Stimulated activated effector memory CD8-positive, alpha-beta T cell treated with anti-CD3 and anti-CD28 coated beads, Interleukin-12 subunit alpha, Interleukin-12 subunit beta, amount 100 ng/mL, for 72 hours (primary cell): ENCODE measurements at places on chromosomes 3 and 15.

DNA sequence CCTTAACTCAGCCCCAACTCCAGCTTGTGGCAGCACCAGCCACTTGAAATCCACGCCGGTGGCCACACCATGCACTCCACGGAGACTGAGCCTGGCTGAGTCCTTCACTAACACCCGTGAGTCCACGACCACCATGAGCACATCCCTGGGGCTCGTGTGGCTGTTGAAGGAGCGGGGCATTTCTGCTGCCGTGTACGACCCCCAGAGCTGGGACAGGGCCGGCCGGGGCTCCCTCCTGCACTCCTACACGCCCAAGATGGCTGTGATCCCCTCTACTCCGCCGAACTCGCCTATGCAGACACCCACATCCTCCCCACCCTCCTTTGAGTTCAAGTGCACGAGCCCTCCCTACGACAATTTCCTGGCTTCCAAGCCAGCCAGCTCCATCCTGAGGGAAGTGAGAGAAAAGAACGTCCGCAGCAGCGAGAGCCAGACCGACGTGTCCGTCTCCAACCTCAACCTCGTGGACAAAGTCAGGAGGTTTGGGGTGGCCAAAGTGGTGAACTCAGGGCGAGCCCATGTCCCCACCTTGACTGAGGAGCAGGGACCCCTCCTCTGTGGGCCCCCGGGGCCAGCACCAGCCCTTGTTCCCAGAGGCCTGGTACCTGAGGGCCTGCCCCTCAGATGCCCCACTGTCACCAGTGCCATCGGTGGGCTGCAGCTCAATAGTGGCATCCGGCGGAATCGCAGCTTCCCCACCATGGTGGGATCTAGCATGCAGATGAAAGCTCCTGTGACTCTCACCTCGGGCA is 42.9 kb downstream of the CCK start:
- no peak for DNase-seq

GRCh38 chr3:183306798-183307671 is 54.0 kb downstream of the B3GNT5 start:
- peak; percentile 6 for DNase-seq

- no peak for DNase-seq
Observed at GRCh38 chr3:45412763-45413162, 24.4 kb downstream of the LARS2 start.

DNA sequence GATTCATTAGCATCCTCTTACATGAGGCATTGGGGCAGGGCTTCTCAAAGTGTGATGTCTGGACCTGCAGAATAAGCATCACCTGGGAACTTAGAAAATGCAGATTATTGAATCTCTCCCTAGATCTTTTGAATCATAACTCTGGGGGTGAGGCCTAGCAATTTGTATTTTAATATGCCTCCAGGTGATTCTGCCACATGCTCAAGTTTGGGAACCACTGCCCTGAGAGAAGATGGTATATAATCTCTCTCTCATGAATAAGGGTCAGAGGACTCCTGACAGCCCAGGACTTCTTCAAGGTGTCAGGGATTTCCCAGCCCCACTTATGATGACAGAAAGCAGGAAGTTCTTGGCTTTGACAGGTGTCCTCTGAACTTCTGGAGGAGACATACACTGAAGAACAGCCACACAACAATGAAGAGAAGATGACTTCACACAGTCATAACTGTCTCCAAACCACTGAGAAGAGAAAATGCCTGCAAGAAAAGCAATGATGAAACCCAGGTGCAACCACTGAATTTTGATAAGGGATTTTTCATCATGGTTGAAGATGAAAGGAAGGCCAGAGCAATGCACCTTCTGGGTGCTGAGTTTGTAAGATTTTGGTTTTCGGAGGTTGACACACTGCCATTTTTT is 211.9 kb upstream of the MRPL3 start:
- DNase-seq, result no peak

DNA sequence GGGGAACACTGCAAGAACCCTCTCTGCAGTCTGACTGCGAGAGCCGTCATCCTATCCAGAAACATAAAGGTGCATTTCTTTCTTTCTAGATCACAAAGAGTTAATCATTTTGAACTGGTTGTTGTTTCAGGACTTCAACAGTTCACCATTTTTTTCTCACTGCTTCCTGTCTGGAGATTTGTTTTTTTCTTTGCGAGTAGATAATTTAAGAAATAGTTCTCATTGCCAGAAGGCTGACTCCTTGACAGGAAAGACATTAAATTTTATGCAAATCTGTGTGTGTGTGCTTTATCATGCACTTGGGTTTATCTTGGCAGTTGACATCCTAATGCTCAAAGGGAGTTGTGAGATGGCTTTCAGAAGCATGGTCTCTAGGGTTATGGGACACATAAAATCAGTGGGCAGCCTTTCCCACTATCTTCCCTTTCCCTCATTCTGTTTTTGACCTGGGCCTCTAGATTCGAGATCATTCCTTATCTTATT is 123.5 kb upstream of the TBL1XR1 start:
- no peak for DNase-seq

DNA sequence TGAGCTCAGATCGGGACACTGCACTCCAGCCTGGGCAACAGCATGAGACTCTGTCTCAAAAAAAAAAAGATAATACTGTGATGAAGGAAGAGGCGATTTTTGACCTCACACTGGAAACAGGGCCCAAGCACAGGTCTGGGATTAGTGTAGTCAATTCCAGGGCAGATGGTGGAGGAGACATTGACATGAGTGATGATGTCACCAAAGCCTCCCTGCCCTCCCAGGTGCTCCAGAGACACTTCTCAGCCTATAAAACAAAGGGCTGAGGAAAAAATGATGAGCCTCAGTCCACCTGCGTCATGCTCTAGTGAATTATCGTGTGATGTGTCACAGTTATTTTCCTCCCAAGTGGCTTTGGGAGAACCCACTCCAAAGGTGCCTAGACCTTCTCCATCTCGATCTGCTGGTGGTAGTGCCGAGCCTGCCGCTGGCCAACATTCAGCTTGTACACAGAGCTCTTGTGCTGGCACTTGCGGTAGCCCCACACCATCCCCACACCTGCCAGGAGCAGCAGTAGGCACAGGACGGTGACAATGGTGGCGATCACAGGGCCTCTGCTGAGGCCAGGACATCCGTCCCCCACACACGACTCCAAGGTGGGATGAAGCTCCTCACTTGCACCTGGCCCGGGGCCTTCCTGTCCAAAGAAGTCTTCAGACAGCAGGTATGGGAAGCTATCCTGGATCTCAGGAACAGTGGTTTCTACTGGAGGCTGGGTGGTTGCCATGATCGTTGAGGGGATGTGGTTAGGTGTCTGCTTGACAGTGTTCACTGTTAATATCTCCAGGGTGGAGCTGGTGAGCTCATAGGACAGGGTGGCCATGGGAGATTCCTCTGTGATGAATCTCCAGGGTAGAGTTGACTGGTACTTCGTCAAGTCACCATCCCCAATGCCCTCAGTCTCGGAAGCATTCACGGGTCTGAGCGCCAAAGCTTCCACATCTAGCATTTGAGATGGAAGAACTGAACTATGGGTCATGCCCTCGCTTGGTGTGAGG is 38.8 kb downstream of the CRTAP start:
- DNase-seq, result no peak

DNA sequence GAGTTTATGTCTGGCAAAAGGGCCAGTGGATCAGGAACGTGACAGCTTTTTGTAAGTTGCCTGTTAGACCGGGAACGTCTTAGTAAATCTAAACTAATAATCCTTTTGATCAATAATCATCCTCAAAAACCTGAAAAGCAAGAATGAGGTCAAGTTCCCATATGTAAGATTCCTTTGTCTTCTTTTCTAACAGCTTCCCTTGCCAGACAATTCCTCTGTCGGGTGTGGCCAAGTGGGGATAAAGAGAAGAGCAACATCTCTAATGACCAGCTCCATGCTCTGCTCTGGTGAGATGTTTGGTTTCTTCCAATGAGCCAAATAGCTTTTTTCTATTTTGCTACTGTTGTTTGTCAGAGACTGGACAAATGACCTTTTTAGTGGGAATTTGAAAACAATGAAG is 19.8 kb downstream of the FANCD2OS start:
- DNase-seq, result no peak

DNA sequence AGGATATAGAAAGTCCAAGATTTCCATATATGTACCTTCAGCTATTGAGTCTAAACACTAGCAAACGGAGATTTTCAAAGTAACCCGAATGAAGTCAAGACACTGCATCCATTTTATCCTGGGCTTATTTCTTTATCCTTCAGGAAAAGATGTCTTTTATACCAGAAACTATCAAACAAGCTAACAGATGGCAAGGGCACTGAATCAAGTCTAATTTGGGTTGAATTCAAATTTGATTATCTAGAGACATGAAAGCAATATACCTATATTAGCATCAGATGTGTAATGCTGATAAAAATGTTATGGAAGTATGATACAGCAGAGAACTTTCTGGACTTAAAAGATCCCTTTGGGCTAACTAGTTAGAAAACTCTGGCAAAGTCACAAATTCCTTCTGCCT is 138.3 kb upstream of the TSPAN3 start:
- no peak for DNase-seq

DNA sequence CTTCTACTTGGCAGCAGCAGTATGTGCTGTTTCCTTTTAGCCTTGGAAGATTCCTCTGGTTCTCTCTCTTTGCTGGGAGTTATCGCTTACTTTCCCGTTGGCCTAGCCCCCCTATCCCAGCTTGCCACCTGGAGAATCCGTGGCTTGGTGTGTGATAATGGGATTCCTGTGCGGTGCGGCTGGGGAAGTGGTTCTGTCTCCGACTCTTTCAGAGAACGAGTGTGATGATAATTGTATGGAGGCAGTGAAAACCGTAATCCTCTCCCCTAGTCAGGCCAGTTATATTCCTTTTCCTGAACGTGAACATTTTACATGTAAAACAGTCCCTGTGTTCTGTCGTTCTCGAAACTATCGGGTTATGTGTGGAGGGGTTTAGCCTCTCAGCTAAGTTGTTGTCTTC is 300.1 kb upstream of the C2CD4B start:
- DNase-seq, result no peak

GRCh38 chr3:71099997-71100719 is 483.4 kb downstream of the FOXP1 start:
- no peak for DNase-seq

DNA sequence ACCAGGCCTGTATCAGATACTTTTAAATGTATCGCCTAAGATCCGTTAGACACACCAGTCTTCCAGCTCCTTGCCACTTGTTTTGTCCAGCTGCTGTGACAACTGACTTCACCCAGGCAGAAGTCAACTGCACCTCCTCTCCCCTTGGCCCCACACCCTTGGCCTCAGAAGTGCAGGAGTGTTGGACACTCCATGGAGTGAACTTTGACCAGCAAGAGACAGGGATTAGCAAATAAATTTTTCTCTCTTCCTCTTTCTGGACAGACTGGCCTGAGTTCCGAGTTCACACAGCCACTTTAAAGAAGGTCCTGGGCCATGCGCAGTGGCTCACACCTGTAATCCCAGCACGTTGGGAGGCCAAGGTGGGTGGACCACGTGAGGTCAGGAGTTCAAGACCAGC is 2.9 kb upstream of the CLN6 start:
- DNase-seq, result peak; percentile 43

- DNase-seq, result no peak
Observed at GRCh38 chr15:66747886-66748707, 46.1 kb downstream of the SMAD6 start.

DNA sequence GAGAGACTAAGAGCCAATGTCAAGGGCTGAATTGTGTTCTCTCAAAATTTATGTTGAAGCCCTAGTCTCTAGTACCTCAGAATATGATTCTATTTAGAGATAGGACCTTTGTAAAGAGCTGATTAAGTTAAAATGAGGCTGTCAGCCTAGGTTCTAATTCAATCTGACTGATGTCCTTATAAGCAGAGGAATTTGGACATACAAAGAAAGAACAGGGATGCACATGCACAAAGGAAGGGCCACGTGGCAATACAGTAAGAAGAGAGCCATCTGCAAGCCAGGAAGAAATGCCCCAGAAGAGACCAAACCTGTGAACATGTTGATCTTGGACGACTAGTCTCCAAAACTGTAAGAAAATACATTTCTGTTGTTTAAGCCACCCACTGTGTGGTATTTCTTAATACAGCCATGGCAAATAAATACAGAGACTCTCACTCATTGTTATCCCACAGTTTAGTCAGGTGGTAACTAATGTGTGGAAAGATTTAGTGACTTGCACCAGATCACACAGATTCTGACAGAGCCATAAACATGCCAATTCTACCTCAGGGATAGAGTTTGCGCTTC is 652.2 kb downstream of the NAALADL2 start:
- DNase-seq, result no peak

DNA sequence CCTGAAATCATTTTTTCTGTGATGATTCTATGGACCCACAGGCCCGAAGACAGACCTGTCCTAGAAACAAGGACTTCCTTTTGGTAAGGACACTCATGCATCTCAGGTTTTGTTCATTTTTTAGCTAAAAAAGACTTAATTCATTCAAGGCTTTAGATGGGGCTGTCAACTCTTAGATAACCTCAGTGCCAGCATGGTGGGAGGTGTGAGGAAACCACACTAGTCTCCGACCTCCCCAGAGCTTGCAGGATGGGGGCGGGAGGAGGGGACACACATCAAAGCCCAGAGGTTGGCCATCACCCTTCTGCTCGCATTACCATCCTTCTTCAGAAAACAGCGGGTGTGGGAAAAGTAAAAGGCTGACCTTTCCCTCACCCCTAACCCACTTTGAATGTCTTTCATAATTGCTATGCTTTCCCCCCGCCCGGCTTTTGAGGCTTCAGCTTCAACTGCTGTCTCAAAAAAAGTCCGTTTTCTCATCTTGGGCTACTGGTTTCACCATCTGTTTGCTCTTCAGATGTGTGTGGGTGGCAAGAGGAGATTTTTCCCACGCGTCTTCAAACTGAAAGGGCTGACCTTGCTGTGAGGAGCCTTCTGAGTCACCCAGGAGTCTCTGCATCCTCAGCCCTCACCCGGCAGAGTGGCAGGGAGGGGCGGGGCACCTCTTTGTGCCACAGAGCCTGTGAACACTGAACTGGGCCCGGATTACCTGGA is 27.6 kb upstream of the CXCR6 start:
- DNase-seq, result peak; percentile 71

- DNase-seq, result no peak
Observed at GRCh38 chr3:23161308-23161707, 41.8 kb upstream of the UBE2E2 start.

GRCh38 chr15:63418811-63419210 is 37.2 kb upstream of the CA12 start:
- DNase-seq, result no peak

DNA sequence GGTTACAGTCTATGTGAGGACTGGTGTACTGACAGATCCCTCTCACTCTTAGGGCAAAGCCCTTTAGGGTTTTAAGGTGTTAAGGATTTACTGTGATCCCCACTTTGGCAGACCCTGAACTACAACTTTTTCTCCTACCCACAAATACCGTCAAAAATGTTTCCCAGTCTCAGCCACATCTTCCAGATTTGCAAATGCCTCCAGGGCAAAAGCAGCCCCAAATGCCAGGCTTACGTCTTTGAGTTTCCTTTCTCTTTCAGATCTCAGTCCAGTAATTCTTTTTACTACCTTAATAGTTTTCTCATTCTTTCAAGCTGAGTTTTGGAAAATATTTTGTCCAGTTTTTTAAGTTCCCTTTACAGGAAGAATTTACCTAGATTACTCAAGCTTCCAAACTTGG is 13.4 kb upstream of the ITGA11 start:
- peak; percentile 8 for DNase-seq

DNA sequence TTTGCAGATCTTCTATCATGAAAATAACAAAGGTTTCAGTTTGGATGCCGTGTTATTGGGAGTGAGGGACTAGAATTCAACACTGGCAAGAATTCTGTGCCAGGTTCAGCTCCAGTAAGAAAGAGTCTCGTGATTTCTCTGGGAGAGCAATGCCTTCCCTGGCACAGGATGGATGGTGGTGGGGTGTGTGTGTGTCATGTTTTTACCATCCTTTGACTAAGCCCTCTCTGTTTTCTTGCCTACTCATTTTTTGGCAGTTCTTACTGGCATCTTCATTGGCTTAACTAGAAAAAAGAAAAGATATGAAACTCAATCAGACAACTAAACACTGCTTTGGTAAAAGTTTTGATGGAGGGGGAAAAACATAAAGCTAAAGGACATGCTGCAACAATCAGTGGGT is 86.6 kb downstream of the FMN1 start:
- no peak for DNase-seq
